ENCODE measurements at places on chromosomes 2 and 18.

DNA sequence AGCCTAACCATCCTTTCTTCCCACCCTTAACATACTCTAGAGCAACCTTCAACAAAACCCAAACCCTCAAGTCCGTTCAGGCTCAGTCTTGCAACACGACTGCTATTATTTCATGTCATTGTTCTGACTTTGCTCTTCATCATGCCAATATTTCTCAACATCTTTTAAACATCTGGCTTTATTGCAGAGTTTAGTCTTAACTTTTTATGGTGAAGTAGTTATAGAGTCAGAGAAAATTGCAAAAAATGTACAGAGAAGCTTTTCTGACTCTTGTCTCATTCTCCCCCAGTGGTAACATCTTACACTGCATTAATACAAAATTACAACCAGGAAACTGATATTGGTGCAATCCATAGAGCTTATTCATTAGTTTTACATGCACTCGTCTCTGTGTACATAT lies 3.9 kb downstream of the MARCO start:
- no peak for DNase-seq

- DNase-seq: peak; percentile 23
Observed at GRCh38 chr2:179354739-179355537, 90.3 kb upstream of the SESTD1 start.

DNA sequence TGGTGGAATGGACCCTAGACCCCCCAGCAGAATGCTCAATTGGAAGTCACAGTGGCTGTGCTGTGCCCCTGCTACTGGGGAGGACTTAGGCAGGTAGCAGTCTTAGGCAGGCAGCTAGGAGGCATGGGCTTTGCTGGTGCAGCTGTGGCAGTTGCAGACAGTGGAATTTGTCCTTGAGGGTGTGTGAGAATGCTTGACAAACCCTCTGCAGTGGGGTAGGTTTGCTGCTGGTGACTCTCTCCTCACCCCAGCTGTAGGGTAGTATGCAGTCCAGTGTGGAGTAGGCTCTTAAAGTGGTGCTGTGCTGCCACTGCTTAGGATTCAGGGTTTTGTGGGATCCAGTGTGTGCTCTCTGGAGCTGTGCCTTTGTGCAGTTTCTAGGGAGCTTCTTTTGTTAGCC lies 61.3 kb downstream of the NUP35 start:
- no peak for DNase-seq

GRCh38 chr2:61493523-61493942 lies 22.6 kb upstream of the USP34 start:
- DNase-seq: peak; percentile 60

DNA sequence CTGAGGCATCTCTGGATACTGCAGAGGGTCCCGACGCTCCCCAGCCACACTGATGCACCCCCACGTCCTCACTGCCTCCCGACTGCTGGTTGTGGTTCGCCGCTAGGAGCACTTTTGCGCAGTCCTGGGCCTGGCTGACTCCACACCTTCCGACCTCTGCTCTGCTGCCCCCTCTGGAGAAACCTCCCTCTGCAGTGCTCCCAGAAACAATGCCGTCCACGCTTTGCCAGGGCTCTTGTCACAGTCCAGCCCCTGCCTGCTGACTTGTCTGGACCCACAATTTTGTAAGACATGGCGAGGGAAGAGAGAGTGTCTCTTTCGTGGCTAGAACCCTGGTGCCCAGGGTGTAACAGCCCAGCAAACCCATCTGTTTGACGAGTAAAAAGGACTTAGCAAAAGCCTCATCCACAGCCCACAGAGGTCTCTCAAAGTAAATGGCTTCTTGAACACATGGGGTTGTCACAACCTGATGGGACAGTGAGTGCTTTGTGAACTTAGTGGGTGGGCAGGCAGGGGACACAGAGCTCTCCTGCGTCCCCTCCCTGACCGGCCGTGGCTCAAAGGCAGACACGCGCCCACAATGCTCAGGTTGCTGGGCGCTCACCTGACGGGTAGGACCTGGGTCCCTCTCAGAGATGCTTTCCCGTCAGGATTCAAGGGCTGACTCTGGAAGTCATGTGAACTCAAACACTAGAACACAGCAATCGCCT lies 4.0 kb downstream of the COPS9 start:
- no peak for DNase-seq

GRCh38 chr18:36636237-36636817 lies 192.5 kb downstream of the TPGS2 start:
- DNase-seq: no peak

GRCh38 chr2:220509966-220510365 lies 882.5 kb downstream of the SLC4A3 start:
- DNase-seq: no peak

GRCh38 chr2:151002959-151003600 lies 258.6 kb downstream of the RBM43 start:
- no peak for DNase-seq

DNA sequence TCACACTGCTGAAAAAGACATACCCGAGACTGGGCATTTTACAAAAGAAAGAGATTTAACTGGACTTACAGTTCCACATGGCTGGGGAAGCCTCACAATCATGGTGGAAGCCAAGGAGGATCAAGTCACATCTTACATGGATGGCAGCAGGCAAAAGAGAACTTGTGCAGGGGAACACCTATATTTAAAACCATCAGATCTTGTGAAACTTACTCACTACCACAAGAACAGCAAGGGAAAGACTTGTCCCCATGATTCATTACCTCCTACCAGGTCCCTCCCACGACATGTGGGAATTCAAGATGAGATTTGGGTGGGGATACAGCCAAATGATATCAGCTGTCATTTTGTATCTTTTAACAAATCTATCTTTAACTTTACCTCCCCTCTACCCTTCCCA lies 251.1 kb upstream of the RASGRP3 start:
- DNase-seq: no peak

- DNase-seq: no peak
Observed at GRCh38 chr2:5612666-5613065, 79.5 kb upstream of the SOX11 start.
